Astrocyte of the spinal cord (primary cell): ENCODE measurements at places on chromosomes 7 and 10.

DNA sequence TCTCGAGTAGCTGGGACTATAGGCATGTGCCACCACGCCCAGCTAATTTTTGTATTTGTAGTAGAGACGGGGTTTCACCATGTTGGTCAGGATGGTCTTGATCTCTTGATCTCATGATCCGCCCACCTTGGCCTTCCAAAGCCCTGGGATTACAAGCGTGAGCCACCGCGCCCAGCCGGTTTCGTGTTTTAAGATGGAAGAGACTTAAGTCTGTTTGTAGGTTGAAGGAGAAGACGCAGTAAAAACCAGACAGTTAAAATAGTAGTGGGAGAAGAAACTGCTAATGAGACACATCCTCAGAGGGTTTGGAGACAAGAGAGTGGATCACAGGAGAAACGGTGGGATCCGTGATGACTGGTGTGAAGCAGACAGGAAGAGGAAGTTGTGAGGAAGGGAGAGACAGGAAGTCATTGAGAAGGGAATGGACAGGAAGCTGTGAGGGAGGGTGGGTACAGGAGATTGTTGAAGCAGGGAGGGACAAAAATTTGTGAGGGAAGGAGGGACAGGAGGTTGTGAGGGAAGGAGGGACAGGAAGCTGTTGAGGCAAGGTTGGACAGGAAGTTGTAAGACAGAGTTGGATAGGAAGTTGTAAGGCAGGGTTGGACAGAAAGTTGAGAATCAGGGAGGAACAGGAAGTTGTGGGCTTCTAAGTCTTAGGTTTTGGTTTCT lies 115.5 kb downstream of the WDFY4 start:
- no peak for DNase-seq

DNA sequence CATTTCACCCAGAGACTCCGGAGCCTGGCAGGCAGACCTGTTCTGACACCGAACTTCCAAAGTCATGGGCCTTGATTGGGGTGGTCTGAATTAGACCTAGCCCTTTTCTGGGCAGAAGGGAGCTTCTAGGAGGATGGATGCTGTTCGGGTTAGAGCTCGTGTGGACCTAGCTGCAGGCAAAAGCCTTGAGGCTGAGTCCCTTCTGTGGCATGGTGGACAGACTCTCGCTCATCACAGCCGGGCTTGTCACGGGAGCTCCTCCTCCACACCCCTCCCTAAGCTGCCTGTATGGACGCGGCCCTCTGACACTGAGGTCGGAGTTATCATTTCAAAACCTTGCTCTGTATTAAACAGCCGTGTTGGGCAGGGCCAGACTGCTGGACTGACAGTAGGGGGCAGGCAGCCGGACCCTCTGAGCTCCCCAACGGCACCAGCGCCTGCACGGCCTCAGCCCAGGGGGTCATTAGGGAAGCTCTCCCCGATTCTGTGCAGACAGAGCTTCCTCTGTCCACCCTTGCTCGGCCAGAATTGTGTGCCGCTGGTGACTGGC lies 2.2 kb downstream of the IRF5 start:
- DNase-seq: no peak

DNA sequence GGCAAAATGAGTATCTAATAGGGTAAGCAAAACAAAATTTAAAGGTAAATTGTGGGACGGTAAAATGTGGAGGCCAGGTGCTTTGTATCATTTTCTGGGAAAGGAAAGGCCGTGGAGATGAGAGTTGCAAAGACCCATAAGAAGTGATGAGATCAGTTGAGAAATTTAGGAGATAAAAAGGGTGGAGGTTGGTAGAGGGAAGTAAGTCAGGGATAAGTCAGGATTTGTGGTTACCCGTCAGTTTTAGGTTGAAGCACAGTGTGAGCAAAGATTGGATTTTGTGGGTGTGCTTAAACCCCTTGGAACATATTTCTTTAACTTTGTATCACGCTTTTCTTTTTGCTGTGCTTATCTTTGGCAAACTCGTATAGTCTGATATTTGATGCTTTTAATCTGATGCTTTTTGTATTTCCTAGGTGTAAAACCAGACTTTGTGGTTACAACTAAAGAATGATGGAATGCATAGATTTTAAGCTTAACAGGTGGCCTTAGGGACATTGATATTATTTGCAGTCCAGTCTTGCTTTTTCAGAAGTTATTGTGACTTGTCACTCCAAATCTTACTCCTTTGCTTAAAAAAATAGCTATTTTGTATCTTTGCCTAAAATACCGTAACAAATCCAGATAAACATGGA lies 1.2 kb downstream of the BTRC start:
- DNase-seq: no peak

- DNase-seq: no peak
Measured at GRCh38 chr7:122148878-122149277, 4.8 kb upstream of the AASS start.

- DNase-seq: no peak
Measured at GRCh38 chr10:131119626-131120355, 191.7 kb downstream of the TCERG1L start.

DNA sequence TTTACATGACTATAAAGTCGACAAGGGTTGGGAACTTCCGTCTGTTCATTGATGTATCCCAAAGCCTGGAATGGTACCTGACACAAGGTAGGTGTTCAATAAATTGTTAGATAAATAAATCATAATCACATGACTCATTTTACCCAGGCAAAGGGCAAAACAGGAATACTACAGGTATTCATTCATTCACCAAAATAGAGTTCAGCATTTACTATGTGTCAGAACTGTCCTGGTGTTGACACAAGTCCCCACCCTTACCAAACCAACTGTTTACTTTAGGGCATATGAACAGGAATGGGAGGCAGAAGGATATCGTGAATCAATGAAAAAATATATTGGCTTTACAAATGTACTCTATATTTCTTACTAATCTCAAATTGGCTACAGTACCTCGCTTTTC lies 666 bp upstream of the YAE1 start:
- no peak for DNase-seq

DNA sequence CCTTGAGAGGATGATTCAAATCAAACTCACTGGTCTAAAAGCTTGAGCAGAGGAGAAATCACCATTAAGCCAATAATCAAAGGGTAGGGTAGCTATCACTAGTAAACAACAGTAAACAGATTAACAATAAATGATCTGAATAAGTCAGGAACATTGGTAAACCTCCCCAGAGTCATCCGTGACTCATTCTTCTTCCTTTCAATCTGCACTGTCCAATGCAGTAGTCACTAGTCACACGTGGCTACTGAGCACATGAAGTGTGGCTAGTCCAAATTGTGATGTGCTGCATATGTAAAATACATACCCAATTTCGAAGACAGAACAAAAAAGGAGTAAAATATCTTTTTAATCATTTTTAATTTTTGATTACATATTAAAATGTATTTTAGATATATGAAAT lies 64.0 kb downstream of the ERCC6 start:
- DNase-seq: no peak

DNA sequence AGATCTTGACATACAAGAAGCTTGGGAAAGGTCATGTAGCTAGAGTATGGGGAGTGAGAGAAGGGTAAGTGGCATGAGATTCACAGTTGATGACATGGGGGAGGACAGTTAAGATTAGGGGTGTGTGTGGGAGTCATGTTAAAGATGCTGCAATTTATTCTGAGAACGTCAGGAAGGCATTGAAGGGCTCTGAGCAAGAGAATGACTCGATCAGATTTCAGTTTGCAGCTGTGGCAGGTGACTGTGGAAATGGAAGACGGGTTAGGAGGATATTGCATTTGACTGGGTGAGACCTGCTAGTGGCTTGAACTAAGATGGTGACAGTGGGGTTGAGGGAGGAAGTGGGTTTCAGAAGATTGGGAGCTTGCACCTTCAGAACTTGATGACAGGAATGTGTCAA lies 5.6 kb downstream of the CDC123 start:
- no peak for DNase-seq

- DNase-seq: no peak
Measured at GRCh38 chr10:103238506-103239252, 7.0 kb upstream of the RPEL1 start.

DNA sequence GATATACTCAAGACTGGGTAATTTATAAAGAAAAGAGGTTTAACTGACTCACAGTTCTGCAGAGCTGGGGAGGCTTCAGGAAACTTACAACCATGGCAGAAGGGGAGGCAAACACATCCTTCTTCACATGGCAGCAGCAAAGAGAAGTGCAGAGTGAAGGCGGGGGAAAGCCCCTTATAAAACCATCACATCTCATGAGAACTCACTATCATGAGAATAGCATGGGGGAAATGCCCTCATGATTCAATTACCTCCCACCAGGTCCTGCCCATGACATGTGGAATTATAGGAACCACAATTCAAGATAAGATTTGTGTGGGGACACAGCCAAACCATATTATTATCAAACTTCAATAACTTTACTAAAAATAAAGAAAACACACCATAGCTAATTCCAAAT lies 30.4 kb upstream of the JAZF1 start:
- DNase-seq: no peak

DNA sequence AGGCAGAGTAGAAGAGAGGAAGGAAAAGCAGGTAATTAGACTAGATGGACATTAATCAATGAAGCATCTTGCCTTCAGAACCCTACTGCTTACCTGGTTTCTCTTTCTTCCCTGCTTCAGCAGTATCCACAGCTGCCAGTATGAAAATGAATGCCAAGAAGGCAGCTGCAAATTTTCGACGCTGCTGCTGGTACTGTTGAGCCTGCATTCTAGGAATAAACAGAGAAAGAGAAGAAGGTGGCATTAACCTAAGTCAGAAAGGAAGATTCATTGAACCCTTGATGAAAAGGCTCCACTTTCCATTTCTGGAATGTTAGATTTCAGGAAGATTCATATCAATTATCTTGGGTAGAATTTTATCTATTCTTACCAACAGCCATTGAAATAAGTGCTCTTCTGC lies 88.8 kb downstream of the PTN start:
- DNase-seq: no peak

DNA sequence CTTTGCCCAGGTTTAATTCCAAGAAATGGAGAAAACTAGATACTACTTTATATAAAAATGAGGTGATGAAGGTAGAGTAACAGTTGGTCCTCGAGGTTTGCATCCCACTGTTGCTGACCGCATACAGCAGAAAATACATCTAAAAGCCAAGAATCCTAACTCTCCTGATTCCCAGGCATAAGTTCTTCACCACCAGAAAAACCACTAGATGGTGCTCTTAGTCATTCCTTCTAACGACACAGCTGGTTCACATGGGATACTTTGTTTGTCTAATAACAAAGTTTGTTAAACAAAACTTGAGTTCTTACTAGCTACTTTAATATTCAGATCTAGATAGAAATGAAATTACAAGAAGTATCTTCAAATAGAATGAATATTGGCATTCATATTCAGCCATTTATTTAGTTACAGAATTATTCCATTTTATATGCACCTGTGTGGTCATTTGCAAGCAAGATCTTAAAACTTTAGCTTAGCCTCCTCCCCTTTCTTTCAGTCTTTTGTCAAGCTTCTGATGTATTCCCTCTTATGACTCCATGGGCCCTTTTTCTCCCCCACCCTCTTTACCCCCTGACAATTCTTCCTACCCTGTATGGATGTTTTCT lies 54.1 kb upstream of the CYP26C1 start:
- peak; percentile 59 for DNase-seq

GRCh38 chr10:80480852-80481251 lies 26.7 kb downstream of the TSPAN14 start:
- no peak for DNase-seq

- no peak for DNase-seq
Measured at GRCh38 chr7:7816816-7817536, 98.6 kb upstream of the RPA3 start.

DNA sequence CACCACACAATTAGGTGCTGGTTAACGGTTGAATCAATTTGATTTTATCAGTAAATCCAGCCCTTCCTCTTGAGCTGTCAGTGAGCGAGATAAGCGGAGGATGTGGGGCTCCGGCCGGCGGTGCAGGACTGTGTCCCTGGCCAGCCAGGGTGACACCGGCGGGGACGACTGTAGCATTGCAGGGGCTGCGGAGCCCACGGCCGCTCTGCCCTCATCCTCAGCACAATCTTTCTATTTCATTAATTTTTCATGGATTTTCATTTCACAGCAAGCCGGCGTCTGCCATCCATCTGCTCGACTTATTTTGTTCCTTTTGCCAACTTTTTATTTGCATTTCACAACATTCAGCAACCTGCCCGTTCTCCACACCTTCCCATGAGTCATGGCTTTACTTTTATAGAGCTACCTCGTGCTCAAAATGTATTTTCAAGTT lies 4.7 kb downstream of the ADARB2 start:
- no peak for DNase-seq

- peak; percentile 65 for DNase-seq
Measured at GRCh38 chr7:74612015-74612829, 45.3 kb upstream of the GTF2I start.

- peak; percentile 13 for DNase-seq
Measured at GRCh38 chr10:121310151-121310711, 288.0 kb downstream of the FGFR2 start.

- DNase-seq: no peak
Measured at GRCh38 chr10:132826524-132827422, 40.8 kb upstream of the NKX6-2 start.

GRCh38 chr7:42025635-42026375 lies 211.2 kb downstream of the GLI3 start:
- DNase-seq: no peak

- DNase-seq: no peak
Measured at GRCh38 chr10:101781984-101782810, 1.0 kb downstream of the NPM3 start.

GRCh38 chr7:150909200-150909995 lies 57.1 kb downstream of the AOC1 start:
- DNase-seq: no peak

DNA sequence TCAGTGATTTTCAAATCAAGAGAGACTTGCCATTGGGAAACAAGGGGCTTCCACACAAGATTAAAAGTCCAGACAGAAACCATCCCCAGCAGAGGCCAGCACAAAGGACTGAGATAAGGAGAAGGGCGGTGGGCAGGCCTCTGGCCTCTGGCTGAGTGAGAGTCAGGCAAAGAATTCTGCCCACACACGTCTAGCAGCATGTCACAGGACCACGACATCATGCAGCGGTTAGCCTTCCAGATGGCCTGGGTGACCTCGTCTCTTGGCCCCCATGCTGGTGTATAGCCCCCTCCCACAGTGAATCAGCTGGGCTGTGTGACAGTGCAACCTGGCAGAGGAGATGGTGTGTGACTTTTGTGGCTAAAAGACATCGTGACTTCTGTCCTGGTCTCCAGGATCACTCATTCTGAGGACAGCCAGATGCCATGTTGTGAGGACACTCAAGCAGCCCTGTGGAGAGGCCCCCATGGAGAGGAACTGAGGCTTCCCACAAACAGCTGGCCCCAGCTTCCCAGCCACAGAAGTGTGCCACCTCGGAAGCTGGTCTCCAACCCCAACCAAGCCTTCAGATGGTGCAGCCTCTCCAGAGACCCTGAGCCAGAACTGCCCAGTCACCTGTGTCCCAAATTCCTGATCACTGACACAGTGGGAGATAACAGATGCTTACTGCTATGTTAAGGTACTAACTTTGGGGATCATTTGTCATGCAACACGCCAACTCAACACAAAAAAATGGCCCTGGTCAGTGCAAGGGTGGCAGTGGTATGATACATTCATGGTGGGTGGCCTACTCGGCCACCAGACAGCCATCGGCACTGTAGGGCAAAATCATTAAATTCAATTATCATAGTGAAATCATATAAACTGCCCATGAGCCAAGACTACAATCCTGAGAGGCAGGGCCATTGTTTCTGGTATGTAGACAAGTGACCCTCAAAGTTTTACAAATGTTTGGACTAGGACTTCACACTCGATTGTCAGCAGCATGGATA lies 73.2 kb downstream of the TNS3 start:
- no peak for DNase-seq
